ENCODE measurements at places on chromosomes 11 and 22. TPM values are rescaled to one million over a fixed set of nuclear protein-coding genes. Genes with fewer than 3 reads are reported as not detected.

Gene PEX26
- polyA plus RNA-seq: 38.3 TPM

Gene DDX25
- 6.9 TPM for polyA plus RNA-seq

Gene CSF2RB
- polyA plus RNA-seq: 2.2 TPM

DNA sequence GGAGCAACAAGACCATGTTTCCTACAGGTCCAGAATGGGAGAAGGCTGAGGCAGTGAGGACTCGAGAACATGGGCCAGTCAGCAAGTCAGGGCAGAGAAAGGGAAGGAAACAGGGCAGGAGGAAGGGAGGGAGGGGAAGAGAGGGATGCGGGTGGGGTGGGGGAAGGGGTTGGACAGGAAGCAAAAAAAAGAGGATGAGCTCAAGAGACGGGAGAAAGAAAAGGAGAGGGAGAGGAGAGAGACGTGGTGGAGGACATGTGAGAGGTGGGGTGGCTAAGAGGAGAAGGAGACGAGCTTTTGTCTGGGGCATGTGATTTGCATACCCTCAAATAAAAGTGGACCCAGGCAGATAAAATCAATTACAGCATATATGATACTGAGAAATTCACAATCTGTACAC is 389.5 kb upstream of the B3GAT1 start:
- DNase-seq: no peak

DNA sequence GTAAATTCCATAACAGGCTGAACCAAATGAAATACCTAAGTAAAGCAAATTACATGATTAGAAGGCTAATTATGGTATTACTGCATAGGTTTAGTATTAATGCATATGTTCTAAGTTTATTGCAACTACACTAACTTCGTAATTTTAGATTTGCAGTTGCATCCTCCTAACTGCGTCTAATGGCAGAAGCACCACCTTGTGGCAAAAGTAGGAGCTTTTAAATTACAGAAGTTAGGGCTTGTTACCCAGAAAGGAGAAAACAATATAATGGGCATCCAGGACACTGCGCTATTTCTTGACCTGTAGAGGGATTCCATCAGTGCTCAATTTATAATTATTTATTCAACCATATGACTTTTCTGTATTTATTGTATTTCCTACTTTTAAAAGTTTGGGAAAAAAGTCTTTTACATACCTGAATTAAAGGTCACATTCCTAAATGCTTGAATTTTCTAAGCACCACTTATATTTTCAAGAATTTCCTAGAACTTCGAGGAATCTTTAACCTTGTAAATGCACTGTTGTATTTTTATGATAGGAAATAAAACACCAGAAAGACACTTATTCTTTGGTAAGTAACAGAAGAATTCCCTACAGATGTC is 16.3 kb upstream of the GPR83 start:
- no peak for DNase-seq

DNA sequence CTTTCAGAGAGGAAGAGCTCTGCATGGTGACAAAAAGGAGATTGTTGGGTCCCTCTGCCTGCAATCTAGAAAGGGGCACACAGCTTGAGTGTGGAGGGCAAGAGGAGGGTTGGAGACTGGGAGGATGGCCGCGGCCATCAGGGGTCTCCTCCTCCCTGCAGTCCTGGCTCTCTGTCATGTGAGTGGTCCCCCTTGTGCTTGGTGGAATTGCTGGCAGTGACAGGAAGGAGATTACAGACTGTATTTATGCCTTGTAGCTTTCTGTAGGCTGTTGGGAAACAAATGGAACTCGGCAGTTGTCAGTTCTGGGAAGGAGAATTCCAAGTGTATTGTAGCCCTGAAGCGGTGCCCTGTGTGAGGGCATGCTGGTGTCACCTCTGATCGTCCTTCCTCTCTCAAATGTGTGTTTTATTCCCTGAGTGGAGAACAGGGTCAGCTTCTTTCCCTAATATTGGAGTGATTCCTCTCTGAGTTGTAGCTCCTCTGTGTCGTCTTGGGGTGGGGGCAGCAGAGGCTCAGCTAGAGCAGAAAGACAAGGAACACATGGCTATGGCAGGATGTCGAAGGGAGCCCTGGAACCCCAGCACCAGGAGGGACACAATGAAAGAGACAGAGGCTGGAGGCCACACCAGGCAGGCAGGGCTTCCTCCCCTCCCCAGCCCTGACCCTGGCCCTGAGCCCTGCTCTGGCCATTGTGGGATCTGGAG is 163.1 kb downstream of the PKNOX2 start:
- no peak for DNase-seq

- DNase-seq: no peak
Measured at GRCh38 chr11:91394727-91395414, 829.7 kb upstream of the FAT3 start.

DNA sequence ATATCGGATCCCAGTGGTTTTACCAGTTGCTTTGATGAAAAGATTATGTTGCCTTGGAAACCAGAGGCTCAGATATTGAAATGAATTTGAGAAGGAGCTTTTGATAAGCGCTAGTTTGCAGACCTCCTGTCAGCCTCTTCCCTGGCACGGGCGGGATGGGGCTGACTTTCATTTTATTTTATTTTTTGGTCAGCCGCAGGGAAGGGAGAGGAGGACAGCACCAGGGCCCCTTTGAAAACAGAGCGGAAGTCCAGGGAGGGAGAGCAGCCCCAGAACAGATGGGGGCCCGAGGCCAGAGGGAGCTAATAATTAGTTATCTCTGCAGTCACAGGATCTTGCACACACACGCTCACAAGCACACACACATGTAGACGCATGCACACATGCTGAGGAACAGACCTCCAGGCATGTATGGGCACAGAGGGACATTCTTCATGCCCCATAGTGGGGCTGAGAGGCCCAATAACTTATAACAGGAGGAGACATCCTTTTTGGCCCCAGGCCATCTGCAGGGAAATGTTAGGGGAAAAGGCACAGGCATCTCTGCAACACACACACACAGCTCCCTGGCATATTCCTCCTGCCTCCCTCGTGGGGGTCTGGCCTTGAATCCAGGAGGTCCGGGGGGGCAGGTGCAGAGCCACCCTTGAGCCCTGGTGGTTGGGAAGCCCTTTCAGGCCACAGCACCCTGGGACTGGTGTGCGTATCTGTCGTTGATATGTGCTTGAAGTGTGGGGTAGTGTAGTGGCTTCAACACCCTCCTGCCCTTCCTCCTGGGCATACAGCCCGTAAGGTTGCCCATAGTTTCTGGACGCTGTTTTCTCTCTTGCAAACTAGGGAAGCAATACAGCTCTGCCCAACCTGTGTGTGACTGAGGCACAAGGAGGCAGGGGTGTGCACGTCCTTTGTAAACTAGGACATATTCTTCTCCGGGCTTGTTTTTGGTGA is 117.3 kb downstream of the CEP164 start:
- DNase-seq: no peak

DNA sequence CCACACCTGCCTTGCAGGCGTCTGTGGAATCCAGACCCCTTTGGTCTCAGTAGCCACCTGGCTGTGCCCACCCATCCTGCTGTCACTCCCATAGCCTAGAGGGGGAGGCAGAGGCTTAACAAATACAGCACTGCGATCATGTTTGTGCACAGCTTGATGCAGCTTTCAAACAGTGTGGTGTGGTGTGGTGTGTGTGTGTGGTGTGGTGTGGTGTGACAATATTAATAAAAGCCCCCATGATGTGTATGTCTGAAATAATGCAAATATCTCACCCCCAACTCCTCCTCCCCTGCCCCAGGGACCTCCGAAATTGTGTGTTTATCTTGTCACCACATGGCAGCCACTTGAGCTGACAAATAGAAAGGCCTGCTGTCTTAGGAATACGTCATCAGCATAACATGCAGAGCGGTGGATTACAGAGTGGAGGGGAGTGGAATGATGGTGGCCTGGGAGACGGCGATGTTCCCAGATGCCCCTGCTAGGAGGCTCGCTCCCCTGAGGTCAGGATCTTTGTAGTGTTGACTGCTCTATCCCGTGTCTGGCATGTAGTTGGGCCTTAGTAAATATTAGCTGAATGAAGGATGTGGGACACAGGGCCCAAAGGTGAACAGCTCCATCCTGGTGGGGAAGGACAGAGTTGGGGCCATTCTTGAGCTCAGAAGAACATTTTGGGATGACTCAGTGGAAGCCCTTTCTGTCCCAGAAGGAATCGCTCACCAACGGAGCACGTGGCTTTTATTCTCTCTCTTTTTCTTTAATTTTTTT is 2.8 kb downstream of the PDXP start:
- no peak for DNase-seq

DNA sequence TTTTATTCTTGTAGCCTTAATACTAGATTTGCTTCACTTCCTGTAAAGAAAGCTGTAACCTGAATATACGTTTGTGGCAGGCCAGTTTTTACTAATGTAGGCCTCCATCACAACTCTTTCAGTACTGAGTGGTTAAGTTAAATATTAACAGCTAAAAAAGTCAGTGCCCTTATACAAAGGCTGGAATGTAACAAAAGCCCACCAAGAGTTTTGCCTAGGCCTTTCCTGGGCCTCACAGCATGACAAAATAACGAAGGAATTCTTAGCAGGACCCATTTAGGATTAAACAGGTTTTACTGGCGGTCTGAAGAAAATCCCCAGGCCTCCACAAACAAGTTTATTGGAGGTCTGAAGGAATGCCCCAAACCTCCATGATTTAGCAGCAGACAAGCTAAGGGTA is 43.7 kb downstream of the PIWIL3 start:
- DNase-seq: no peak

GRCh38 chr11:126355926-126356897 is 726 bp downstream of the ST3GAL4 start:
- no peak for DNase-seq

GRCh38 chr22:38843201-38843656 is 599 bp downstream of the NPTXR start:
- peak; percentile 50 for DNase-seq

Measured in left renal cortex interstitium (tissue), 4 donors.